T-helper 2 cell (primary cell): ENCODE measurements at places on chromosomes 2 and 18.

DNA sequence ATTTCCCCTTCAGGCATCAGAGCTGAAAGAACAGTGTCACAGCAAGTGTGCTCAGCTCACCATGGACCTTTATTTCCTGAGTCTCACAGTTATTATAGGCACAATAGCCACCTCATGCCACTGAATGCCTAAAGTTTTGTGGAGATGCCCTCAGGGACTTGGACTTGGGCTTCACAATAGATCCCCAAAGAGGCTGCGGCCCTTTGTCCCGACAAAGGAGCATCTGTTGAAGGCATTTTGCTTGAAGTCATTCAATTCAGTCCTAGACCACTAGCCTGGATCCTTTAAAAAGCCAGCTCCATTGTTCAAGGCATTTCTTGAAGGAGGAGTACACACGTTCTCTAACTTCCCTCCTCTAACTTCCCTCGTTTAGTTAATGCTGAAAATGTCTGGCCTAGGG, 125.4 kb downstream of the DCC start:
- no peak for DNase-seq

DNA sequence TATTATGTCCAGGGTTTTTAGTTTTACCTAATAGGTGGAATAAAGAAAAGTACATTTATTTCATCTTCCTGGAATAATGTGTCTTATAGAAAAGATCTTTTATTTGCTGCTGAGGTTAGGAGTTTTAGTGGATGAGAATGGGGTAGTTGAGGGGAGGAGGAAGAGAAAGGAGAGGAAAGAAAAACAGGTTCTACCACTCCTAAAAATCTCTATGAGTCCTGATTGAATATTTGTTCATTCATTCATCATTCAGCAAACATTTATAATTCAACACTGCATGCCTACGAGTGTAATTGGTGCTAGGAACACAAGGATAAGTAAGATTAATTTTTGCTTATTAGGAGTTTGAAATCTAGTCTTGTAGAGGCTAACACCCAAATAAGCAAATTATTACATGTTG, 45.2 kb upstream of the SLC4A10 start:
- no peak for DNase-seq

- no peak for DNase-seq
Measured at GRCh38 chr2:73700131-73700611, 37.0 kb downstream of the TPRKB start.

DNA sequence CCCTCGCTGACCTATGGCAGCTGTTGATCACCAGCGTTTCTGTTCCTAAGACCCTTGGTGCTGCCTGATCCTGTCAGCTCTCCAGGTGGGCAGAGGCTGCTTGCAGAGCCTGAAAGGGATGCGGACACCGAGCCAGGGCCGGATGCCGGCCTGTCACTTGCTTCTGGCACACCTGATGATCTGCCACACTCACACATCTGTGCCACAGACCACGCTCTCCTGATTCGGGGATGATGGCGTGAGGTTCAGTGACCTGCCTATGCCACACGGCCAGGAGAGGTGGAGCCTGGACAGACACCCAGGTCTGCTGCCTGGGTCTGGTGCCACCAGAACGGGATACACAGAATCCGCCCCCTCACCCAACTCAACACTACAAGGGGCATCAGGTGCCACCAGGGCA, 129.4 kb upstream of the GLI2 start:
- DNase-seq: no peak

- DNase-seq: no peak
Measured at GRCh38 chr2:4882421-4882820, 809.8 kb upstream of the SOX11 start.

DNA sequence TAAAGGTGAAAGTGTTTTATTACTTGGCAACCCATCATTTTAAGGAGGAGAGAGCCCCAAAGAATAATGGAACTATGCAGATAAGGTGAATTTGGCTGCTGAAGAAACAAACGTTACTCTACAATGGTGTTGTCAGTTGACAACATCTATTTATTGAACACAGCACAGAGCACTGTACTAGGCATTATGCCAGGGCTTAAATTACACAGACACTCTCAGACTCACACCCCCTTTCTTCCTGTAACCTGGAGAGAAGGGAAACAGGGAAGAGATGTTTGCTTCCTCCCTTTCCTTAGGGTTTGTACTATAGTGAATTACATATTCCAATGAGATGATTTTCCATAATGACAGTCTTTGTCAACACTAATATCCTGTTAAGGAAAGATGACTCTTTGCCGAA, 94.0 kb upstream of the ATP5MC3 start:
- no peak for DNase-seq

- DNase-seq: no peak
Measured at GRCh38 chr2:60532421-60532820, 21.0 kb downstream of the BCL11A start.

DNA sequence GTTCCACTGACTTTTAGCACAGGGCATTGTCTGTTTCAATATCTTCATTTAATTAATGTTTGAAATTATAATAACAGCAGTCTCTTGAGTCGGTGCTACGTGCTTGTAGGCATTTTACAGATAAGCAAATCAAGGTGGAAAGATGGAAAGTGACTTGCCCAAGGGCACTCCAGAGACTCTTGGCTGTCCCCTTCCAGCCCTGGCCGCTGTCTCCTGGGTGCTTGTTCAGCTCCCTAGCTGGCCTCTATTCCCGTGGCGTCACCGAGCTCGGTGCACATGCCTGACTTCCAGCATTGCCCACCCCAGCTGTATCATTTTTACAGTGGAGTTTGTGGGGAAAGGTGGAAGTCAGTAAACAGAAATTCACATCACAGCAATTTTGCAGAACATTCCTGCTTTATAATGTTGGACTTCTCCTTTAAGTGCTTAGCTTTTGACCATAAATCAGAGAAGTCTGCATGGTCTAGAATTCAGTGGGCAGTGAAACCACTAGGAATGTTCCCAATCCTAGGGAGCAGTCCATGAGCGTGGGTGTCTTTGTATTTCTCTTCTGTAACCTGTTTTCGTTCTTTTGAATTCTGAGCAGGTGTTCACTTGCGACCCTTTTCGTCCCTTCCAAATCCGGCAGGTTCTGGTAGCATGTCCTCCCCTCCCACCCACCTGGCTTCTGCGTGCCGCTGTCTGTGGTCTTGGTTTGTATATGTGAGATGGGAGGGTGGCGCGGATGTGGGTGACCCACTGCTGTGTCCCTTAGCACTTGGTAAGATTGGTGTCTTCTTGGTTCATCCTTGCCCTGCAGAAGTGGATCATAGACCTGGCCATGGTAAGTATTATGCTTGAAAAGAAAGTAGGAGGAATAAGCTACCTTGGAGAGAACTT, 8.4 kb downstream of the SLC66A3 start:
- DNase-seq: no peak

- DNase-seq: no peak
Measured at GRCh38 chr18:79798999-79799370, 1.2 kb downstream of the KCNG2 start.

DNA sequence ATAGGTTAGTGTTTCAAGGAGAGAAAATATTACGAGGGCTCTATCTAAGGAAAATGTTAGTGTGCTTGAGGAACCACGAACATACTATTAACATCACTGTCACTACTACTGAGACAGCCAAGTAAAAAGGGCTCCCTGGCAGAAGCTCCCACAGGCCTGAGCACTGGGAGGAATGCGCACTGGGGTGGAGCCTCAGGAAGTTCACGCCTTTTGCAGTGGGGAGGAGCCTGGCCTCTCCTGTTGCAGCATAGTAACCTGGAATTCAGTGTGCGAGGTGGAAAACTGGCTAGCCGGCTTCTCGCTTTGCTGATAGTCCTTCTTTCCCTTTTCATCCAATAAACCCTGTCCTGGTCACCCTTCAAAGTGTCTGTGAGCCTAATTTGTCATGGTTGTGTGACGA, 250.3 kb downstream of the ERBB4 start:
- no peak for DNase-seq

GRCh38 chr2:189698020-189698887, 23.8 kb downstream of the ANKAR start:
- DNase-seq: peak; percentile 62

GRCh38 chr2:224837558-224837957, 121.4 kb upstream of the CCDC195 start:
- no peak for DNase-seq

GRCh38 chr2:128368437-128369107, 49.9 kb upstream of the HS6ST1 start:
- no peak for DNase-seq

- DNase-seq: no peak
Measured at GRCh38 chr2:45709137-45709536, 57.7 kb downstream of the PRKCE start.

DNA sequence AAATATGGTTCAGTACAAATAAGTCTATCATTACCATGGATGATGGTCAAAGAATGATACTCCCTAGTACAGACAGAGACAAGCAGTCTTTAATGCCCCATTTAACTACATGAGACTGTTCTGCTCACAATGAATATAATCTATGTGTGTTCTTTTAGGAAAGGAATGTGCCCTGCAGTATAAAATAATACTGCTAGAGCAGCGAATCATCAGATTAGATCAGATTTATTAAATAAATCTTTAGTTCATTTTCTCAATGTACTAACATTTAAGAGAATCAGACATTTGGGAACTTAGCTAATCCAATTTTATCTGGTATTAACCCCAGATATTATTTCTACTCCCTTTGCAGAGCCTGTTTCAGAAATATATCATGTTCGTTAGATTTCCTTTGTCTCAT, 272.0 kb upstream of the GCFC2 start:
- no peak for DNase-seq

GRCh38 chr2:116747103-116747502, 1067.4 kb upstream of the DDX18 start:
- DNase-seq: no peak

- DNase-seq: no peak
Measured at GRCh38 chr2:133120310-133120709, 448.0 kb downstream of the NCKAP5 start.

DNA sequence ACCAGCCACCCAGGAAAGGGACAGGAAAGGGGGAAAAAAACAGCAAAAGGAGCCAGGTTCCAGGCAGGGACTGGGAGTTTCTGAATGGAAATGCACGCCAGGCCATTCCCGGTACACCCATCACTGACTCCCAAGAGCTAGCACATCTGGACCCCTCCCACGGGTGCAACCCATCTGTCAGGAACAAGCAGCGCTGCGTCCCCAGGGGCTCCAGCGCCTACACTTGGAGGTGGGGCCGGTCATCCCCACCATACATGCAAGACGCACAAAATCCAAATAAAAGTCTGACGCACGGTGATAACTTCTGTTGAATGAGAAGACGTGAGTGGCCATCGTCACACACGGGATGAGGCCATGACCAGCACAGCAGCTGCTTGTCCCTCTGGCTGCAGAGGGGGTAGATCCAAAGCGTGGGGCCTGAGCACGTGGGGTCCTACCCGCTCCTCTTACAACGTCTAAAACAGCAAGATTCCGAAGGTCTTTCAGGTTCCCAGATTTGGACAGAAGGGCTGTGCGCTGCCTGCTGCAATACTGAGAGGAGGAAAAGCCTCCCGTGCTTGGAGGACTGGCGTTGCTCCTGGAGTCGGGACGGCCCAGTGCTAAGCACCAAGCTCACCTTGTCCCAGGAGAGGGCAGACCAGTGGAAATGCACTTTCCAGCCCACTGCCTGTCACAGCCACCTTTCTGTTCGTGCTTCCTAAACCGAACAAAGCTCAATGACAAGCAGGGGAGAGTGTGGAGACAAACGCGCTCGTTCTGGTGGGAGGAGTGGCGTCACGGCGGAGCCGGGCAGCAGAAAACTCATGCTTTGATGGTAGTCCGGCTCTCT, 68.9 kb downstream of the NDUFA10 start:
- no peak for DNase-seq

- no peak for DNase-seq
Measured at GRCh38 chr18:55003695-55004094, 44.4 kb upstream of the CCDC68 start.

DNA sequence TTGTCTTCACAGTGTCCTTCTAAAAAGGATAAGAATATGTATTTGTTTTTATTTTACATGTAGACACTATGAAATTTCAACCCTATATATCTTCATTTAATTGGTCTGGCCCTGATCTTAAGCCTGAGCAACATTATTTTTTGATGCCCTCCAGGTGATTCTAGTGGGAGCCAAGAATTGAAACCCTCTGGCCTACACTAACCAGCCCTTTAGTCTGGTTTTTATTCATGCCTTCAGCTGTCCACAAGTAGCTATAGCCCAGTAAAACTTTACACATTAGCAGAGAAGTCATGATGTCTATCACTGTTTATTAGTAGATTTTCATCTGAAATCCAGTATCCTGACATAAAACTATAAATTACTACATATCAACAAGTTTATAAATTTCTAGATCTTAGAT, 52.7 kb upstream of the UBXN4 start:
- DNase-seq: no peak

- no peak for DNase-seq
Measured at GRCh38 chr2:86065512-86065911, 40.2 kb downstream of the POLR1A start.

DNA sequence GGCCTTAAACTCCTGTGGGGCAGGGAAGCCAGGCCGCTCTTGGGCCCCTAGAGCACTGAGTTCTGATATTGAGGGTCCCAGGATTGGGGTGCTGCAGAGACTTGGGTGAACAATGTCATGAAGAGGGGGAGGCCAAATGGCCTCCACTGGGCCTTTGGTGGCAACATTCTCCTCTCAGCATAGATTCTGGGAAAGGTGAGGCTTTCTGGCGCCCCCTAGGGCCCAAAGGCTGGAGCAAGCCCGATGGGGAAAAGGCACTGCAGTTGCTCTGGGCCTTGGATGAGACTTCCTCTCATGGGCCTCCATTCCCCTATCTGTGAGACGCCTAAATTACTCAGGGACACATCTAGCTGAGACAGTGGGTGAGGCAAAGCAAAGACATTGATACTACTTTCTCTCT, 84.8 kb downstream of the ACAA2 start:
- DNase-seq: no peak

- DNase-seq: no peak
Measured at GRCh38 chr2:165563468-165564225, 94.1 kb downstream of the CSRNP3 start.

- DNase-seq: no peak
Measured at GRCh38 chr2:43507137-43507536, 88.7 kb downstream of the THADA start.

- no peak for DNase-seq
Measured at GRCh38 chr2:107028661-107029060, 142.7 kb upstream of the ST6GAL2 start.

- no peak for DNase-seq
Measured at GRCh38 chr18:13439461-13439860, 220.9 kb downstream of the LDLRAD4 start.

DNA sequence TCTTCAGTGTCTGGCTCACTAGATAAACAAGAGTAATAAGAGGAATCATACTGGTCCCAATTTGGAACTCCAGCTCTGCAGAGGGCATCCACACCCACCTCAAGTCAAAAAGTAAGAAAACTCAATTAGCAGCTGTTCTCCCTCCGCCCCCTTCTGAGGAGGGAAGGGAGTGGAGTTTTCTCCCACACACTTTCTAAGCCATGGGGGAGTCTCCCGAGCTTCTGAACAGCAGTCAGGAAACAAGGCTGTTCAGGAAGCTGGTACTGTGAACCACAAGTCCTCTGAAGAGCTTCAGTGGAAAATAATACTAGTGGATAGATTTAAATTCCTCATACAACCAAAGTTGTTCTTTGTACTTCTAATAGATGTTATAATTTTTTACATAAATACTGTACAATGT, 32.9 kb upstream of the SPTBN1 start:
- no peak for DNase-seq
